Activated CD4-positive, CD25-positive, alpha-beta regulatory T cell treated with anti-CD3 and anti-CD28 coated beads, Interleukin-2, amount 50 U/mL, for 16 hours (primary cell): ENCODE measurements at places on chromosomes 7 and 10.

- no peak for DNase-seq
These were observed 25.9 kb downstream of the PFKFB3 start for GRCh38 chr10:6228647-6229046.

DNA sequence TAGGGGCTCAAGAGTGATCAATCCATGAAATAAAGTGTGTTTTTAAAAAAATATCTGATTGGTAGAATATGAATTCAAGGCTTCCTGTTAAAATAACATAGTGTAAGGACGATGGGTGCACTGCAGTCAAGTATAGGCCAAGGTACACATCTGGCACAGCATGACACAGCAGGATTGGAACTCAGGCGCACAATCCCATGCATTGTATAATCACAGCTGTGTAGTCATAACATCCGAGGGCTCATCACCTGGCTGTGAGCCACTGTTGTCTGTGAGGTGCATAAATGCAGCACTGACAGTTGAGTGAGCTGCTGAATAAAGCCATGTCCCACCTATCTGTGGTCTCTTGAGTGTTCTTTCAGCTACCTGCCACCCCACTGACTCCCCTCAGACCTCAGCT is 142.3 kb upstream of the HPS1 start:
- no peak for DNase-seq

GRCh38 chr10:17188644-17189172 is 12.8 kb downstream of the TRDMT1 start:
- no peak for DNase-seq

DNA sequence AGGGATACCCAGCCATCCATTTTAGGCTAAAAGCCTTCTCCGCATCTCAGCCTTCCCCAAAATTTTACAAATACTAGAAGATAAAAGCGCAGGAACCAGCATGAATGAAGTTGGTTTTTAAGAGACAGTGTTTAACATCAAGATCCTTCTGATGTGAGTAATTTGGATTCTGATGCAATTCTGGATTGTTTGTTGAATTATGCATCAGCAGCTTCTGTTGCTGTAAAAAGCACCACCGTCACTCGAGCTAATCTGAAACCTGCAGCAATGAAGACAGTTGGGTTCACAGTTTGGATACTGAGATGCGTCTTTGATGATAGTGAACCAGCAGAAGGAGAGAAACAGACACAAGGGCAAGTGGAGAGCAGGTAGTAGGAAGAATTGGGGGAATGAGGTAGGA is 179.2 kb downstream of the PLXNA4 start:
- no peak for DNase-seq

DNA sequence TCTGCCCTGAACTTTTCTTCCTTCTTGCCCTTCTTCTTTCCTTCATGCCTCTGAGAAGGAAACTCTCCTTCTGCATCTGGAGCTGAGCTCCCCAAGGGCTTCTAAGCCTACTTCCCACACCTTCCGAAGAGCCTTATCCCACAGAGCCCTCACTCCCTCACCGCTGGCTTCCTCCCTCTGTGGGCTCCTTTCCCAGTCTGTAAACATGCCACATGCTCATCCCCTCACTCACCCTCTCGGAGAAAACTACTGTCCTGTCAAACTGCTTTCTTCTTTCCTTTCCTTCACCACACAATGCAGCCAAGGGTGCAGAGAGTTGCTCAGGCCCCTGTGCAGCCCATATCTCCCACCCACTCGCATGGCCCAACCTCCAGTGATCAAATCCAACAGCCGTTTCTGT is 18.1 kb downstream of the ANKRD16 start:
- no peak for DNase-seq

DNA sequence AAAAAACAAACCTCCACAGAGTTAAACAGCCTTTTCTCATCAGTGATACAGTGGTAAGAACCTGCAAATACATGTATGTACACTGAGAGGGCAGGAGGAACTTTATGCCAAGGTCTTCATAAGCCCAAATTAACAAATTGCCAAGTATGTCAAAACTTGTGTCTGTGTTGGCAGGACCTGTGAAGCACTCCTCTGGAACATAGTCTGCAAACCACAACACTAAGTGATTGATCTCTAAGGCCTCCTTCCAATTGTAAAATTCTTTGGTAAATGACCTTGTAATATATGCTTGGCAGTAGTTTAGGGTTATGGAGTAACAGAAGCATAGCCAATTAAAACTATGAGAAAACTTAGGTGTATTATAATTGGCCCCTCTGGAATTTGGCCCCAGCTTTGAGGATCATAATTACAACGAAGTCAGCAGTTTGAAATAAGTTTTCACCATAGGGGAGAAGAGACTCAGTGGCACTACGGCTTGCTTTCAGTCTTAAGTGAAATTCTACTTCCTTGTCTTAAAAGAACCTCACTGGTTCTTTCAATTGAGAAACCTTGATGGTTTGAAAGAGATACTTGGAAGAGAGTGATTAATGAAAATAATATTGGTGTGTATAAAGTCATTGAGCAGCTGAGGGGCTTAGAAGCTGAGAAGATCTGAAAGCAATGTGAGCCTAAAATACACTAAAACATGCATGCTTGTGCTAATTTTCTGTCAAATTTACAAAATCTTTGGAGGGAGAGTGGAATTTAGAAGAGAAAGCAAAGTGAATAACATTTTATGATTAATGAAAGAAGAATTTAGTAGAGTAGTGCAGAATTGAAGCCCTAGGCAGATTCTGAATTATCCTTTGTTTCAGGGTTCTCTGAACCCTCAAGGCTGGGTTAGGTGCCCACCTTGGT is 57.6 kb downstream of the CNNM2 start:
- no peak for DNase-seq

- DNase-seq, result no peak
These were observed 12.2 kb upstream of the REPIN1 start for GRCh38 chr7:150356265-150356897.

DNA sequence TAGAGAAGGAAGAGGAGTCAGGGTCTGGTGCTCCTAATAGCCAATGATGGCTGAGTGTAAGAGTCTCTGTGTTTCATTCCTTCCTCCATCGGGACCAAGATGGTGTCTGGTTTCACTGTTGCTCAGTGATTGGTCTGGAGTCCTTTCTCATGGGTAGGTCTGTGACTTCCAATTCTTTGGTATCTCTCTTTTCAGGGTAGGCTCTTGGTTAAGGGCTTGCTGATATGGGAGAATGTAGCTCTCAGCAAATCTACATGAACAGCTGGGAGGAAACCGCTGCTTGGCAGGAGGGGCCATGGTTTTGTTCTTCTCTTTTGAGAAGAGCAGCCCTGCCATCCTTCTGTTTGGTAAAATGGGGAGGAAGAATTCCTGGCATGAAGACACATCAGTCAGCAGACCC is 209.1 kb upstream of the PODXL start:
- DNase-seq, result no peak

- DNase-seq, result no peak
These were observed 42.4 kb downstream of the TBATA start for GRCh38 chr10:70742537-70743429.

- no peak for DNase-seq
These were observed 14.2 kb upstream of the POR start for GRCh38 chr7:75900617-75901315.

DNA sequence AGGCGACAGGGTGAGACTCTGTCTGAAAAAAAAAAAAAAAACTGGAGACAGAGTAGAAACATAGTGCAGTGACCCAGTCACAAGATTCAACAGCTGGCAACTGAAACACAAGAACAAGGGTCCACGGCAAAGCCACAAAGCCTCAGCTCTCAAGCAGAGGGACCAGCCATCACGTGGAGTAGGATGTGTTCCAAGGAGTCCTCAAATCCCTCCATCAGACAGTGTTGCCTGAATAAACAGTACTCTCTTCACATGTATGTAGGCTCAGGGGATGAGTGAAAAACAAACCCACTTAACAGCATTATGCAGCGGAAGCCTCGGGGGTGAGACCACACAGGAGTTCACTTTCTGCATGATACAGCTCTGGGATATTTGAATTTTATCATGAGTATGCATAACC is 62.0 kb downstream of the SLIT1 start:
- no peak for DNase-seq

DNA sequence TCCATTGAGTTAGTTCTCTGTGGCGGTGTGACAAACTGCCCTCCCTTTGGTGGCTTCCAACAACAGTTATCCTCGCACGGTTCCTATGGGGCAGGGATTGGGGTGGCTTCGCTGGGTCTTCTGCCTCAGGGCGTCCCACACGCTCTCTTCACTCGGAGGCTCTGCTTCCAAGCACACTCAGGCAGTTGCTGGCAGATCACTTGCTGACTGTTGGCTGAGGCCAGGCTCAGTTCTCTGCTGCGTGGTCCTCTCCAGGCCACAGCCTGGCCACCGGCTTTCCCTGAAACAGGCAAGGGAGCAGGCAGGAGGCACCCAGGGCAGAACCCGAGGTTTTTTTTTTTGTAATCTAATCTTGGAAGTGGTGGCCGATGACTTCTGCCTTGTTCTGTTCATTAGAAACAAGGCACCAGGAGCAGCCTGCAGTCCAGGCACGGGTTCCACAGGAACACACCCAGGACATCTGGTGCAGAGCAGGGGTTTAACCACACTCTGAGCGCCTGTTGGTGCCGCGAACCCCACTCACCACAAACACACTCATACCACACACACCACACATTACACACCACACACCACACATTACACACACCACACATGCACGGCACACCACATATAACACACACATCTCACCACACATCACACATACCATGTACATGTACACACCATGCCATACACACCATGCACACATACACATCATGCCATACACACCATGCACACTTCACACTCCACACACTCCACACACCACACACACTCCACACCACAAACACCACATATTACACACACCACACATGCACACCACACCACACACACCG is 112.2 kb downstream of the PTPN20 start:
- DNase-seq, result no peak
